Left hindlimb (tissue), 1 donor: ENCODE measurements at places on chromosomes 2 and 18.

DNA sequence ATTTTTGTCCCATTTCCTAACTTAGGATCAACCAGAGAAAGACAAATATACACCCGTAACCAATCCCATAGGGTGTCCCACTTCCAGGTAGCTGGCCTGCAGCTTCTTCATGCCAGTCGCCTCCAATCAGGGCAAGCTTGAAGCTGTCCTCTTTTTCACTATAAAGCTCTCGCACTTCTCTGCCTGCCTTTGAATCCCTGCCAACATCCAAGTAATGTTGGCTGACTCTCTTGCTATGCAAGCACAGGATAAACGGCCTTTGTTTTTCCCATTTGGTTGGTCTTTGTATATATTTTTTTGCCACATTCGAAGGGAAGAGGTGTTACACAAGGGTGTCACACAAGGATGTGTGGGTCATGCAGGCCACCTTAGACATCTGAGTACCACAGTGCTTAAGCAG lies 388.8 kb downstream of the CBLN2 start:
- DNase-seq: no peak

DNA sequence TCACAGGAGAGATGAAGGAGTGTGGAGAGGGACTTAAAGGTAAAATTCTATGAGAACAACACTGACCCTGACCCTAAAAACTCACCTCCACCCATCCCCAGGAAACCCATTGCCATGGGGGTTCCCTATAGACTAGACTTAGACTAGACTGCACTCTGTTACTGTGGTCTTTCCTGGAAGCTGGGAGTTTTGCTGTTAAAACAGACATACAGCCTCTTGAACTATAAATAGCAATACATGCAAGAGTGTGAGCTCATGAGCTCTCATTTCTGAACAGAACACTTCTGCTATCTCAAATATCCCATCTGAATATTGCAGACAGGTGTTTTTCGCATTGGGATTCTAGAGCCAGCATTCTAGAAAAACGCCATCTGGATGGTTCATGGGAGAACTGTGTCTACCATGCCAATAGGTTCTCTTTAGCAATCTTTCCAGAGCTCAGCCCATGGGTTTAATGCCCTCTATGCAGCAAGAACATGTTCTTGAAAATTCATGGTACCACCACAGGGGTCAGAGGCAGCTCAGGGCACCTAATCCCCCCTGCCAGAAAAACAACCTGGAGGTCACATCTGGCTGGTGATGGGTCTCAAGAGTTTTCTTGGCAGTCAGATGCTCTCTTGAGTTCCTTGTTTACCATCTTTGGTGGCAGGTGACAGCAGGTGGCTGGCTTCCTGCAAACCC lies 51.9 kb downstream of the SLC14A2 start:
- DNase-seq: no peak

DNA sequence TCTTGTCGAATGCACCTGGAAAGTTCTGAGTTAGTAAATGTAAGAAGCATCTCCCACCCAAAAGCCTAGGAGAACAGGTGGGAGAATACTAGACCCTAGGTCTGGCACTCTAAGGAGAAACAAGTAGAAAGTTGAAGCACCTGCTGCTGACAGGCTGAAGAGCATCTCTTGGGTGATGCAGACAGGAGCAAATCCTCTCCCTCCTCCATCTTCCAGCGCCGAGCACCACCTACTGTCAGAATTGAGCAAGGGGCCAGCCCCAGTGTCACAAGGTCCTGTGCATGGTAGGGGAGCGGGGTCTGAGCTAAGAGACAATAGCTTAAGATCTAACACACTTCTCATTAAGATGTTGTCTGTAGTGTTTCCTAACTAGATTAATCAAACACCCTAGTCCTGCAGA lies 52.9 kb downstream of the HK2 start:
- no peak for DNase-seq

DNA sequence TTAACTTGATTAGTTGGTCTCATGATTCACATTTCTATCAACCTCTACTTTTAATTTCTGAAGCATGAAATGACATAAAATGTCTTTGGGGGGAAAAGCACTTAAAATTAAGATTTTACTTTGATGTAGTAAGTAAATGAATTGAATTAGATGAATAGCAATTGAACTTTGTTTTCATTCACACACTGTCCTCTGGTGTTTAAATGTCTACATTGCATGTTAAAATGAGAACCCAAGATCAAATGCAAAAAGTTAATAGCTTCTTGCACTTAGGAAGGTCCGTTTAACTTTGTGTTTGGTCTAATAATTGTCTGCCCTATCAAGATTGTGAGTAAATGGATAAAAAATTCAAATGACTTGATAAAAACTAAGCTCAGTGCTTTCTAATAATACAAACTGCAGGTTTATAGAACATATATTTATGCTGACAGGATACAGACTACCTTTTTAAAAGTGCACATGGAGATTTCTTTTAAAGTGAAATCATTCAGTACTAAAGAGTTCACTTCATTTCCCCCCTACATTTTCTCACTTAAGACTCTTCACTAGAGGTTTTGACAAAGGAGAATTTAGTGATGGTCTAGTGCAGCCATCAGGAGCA lies 156.2 kb upstream of the NABP1 start:
- DNase-seq: no peak

DNA sequence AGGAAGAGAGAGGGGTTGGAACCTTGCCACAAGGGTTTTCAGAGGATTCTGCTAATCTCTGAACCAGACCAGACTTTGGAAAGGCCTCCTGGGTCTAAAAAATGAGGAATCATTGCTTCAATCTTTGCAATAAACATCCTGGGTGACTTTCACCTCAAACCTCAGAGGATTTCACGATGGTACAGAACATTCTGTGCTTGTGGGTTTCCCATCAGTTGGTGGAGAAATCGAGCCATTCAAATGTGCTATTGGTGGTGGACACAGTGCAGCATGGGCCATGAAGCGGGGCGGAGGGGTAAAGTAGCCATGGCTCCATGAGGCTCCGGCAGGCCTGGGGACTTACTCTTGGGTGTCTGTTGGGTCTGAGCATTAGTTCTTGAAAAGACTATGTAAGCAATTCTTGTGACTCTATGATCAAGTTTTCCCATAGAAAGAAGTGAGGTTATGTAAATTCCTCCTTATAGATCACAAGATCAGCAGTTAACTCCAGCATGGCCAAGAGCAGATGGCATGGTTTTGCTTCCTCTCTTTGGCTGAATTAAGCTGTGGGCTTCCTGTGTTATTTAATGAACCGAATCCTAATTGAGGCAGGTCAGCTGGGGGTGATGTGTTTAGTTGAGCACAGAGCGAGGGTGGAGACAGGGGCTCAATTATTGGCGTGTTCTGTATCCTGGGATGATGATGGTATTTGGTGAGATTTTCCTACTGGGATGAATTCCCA lies 1.9 kb upstream of the IL1R2 start:
- no peak for DNase-seq
